ENCODE measurements at places on chromosomes 13 and 19.

DNA sequence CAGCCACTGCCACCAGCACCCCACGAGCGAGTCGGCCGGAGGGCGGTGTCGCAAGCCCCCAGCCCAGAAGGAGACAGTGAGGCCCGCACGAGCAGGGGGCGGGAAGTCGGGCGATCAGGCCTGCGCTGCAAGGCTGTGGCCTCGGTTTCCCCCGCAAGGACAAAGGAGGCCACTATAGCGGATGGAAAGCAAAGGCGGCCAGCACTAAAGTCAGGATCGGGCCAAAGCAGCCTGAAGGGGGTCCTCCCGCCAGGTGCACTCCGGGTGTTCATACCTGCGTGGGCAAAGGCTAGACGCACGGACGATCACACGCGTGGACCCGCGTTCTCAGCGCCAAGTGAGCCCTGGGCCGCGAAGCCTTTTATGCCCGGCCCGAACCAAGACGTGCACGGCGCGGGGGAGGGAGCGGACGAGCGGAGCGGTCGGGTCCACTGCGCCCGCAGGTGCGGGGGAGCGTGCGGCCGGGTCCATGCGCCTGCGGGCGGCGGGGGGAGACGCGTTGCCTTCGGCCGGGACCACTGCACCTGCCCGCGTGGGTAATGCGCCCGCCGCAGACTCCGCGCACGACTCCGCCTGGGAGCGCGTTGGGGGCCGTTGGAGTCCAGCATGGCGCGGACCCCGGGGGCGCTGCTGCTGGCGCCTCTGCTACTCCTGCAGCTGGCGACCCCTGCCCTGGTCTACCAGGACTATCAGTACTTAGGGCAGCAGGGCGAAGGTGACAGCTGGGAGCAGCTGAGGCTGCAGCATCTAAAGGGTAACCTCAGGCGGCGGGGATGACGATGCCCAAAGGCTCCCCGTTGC is at the start of the genes PRDX2 and THSD8:
TSS of gene PRDX2 (minus strand) at position 335 of the 801 bp plus-strand sequence. CDS start 539 bp downstream, outside the sequence.
TSS of gene THSD8 (plus strand) at position 604 of the 801 bp plus-strand sequence. CDS start at position 607, 3 bp downstream.
- DNase-seq, result peak; percentile 86

- DNase-seq, result no peak
These were observed 787 bp downstream of the TIMM29 start for GRCh38 chr19:10929402-10929794.

DNA sequence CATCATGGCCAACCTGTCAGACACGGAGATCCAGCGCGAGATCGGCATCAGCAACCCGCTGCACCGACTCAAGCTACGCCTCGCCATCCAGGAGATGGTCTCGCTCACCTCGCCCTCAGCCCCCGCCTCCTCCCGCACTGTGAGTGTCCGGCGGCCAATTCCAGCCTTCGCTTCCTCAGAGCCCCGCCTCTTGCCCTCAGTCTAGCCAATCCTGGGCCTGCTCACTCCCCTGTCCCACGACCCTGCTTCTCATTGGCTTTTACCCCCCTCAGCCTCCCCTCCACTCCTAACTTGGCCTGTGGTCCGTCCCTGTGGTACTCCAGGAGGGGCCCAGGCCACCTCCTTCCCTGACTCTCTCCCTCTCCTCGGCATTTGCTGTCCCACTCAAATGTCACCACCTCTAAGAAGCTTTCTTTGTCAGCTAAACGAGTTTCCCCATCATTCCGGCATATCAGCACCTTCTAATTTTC is 12.3 kb downstream of the HRC start:
- peak; percentile 21 for DNase-seq

GRCh38 chr19:49447485-49448431 is 3.9 kb downstream of the PIH1D1 start:
- no peak for DNase-seq

- DNase-seq, result no peak
These were observed 47.1 kb downstream of the LNX2 start for GRCh38 chr13:27573265-27573664.

DNA sequence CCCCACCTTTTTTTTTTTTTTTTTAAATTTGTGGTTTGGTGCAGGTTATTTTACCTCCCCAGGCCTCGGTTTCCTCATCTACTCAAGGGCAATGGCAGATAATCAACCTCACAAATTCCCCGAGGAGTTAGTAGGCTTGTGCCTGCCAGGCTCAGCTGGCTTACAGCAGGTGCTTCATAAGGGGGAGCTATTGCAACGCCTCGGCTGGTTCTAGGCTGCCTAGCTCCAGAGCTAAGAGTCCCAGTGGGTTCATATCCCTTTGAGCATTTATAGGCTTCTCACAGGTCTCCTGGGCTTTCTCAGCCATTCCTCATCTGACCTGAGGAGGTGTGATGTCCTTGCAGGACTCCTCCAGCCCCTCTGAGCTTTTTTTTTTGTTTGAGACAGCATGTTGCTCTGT is 10.6 kb downstream of the BCKDHA start:
- no peak for DNase-seq

DNA sequence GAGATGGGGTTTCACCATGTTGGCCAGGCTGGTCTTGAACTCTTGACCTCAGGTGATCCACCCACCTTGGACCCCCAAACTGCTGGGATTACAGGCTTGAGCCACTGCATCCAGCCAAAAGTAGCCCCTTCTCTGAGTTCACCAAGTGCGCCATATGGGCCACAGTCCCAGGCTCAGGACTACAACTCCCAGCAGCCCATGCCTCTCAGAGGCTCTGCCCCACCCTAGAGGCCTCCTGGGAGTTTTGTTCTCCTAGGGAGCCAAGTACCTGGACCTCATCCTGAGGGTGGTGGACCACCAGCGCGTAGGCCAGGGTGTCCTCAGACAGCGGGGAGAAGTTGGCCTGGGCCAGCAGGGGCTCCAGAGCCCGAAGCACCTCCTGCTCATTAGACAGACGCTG is 18.8 kb downstream of the TMEM143 start:
- DNase-seq, result no peak

DNA sequence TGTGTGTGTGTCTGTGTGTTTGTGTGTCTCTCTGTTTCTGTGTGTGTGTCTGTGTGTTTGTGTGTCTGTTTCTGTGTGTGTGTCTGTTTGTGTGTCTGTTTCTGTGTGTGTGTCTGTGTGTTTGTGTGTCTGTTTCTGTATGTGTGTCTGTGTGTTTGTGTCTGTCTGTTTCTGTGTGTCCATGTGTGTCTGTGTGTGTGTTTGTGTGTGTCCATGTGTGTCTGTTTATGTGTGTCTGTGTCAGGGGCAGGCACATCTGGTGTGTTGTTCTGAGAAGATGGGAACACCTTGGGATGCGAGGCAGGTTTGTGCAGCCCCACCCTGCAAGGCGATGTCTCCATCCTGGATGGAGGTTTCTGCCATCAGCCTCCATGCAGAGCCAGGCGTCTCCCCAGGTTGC is 275.8 kb upstream of the SOX1 start:
- no peak for DNase-seq

DNA sequence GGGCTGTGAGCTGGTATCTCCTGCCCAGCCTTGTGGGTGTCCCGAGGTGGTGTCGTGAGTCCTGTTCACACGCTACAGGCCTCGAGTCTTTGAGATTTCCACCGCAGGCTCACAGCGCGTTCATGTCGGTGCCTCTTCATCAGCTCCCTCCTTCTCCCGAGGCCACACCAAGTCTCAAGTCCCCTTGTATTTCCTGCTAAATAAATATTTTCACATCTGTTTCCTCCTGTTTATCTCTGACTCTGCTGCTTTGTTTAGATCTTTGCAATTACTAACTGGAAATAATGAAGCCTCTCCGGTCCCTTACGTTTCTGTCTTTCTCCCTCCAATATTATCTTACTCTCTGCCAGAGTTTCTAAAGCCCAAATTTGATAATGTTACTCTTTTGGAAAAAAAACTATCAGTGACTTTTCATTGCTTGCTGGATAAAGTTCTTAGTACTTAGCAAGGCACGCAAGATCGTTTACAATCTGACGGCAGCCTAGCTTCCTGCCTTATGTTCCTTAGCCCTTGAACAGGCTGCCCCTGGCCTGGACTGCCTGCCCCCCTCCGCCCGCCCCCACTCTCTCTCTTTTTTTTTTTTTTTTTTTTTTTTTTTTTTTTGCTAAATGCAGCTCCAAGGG is 130.5 kb upstream of the RNF113B start:
- no peak for DNase-seq

DNA sequence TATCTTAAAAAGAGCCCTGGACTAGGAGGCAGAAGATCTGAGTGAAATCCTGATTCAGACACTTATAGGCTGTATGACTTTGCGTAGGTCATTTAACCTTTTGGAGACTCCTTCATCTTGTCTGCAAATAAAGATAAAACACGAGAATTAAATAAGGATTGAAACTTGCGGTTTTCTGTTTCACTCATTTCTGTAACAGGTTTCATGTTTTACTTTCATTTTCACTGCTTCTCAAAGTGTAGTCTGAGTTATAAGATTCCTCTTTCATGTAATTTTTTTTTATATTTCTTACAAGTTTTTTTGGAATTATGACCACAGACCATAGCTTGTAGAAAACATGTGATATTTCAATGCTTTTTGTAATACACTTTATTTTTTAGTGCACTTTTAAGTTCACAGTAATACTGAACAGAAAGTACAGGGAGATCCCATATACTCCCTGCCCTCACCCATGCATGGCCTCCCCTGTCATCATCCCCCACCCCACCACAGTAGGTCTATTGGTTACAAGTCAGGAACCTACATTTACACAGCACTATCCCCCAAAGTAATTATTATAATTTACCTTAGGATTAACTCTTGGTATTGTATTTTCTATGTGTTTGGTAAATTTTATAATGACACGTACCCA is 174.6 kb downstream of the ITGBL1 start:
- DNase-seq, result no peak

DNA sequence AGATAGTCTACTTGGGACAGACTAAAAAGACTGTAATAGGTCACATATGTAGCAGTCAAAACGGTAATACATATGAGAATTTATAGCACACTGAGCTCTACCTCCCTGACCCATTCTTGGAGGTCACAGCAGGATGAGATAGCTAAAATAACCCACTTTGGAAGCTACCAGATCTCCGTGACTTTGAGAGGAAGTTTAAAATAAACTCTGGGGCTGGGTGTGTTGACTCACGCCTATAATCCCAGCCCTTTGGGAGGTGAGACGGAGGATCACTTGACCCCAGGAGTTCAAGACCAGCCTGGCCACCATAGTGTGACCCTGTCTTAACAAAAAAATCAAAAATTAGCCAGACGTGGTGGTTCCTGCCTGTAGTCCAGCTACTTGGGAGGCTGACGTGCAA is 45.3 kb downstream of the DHRS12 start:
- no peak for DNase-seq

DNA sequence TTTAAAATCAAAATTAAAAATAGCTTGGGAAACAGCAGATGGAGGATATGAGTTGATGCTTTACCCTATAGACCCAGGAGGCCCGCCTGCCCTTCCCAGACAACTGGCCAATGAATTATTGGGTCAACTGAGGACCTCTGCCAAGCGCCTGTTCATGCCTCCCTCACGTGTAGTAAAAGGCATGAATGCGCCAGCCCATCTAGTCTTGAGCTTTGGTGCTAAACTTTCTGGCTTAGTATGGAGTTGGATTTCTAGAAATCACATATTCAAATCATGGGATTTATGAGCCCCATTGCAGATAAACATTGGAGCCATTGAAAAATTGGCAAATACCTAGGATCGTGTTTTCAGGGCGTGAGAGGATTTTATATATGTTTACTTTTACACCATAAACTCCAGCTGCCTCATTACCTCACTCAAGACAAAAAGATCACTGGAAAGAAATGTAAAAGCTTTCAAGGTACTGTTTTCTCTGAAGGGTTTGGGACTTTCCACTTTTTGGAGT is 47.1 kb downstream of the COL4A2 start:
- DNase-seq, result no peak

GRCh38 chr13:31908696-31909411 is 122.7 kb upstream of the FRY start:
- no peak for DNase-seq

GRCh38 chr19:12784394-12784870 is 6.9 kb upstream of the JUNB start:
- DNase-seq, result no peak

DNA sequence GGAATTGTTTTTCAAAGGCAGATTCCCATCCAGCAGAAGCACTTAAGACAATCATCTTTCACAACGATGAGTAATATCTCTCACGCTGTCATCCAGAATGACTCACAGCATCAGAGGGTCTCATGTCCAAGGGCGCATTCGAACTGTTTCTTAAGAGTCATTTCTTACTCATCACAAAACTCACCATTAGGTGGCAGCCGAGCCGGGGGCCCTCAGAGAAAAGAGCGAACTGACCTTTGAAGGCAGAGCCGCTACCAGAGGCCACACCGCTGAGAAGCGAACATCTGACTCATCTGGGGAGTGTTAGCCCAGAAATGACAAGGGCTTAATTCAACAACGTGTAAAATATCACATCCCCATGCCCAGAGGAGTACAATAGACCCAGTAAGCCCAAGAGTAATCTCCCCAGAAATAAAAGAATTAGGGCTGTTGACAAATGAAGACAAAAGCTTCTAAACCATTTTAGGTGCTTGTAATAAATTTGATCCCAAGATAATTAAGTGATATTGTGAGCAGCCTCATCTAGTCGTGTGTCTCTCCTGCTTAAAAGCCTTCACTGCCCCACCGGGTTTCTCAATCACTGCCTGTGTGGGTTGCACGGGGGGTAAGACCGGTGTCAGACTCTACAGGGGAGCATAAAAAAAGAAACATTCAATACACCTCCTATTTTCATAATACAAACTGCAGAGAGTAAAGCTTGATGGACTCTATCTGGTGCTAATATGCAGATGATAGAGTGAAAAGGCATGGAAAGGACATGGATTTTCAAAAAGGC is 96.2 kb downstream of the CYSLTR2 start:
- DNase-seq, result no peak

- DNase-seq, result no peak
These were observed 112.5 kb upstream of the KL start for GRCh38 chr13:32903720-32904119.

DNA sequence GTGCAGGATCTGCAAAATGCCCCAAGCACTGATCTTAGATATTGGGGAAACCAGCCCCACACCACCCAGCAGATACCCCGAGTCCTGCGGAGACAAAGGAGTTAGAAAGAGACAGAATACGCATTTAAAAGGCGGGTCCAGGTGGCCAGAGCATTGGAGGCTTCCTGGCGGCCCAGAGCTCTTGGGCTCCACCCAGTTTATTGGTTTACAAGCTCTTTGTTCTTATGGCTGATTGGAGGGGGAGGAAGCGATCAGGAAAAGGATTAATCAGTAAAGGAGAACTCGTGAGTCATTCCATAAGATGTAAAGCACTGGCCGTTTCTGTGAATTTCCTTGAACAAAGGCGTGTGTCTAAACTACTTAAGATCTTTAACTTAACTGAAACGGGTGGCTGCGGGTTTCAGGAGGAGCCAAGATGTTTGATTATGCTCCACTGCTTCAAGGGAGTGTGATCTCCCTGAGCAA is 926 bp downstream of the ZNF587 start:
- peak; percentile 21 for DNase-seq

DNA sequence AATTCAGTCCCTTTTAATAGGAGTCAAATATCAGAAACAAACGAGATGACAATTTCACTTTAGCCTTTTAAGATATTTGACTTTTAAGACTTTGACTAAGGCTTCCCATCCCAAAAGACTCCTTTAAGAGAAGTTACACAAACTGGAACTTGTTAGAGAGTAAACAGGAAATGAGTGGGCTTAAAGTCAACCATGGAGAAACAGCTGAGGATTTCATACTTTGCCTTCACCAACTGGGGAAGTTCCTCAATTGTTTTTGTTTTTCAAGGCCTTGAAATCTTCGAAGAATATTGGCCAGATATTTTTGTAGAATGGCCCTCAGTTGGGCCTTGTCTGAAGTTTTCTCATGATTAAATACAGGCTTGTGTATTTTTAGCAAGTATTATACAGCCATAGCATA is 227.3 kb downstream of the POU4F1 start:
- no peak for DNase-seq

GRCh38 chr13:96020931-96021330 is 32.3 kb downstream of the UGGT2 start:
- no peak for DNase-seq
